ENCODE measurements at places on chromosomes 13 and 19. TPM values are rescaled to one million over a fixed set of nuclear protein-coding genes. Genes with fewer than 3 reads are reported as not detected.

PRR36 gene
- not detected for total RNA-seq

NOVA2 gene
- under 0.01 TPM for total RNA-seq

NLRP5 gene
- not detected for total RNA-seq

ZNF506 gene
- total RNA-seq = 9.3 TPM

KLK3 gene
- 0.09 TPM for total RNA-seq

CYSLTR2 gene
- not detected for total RNA-seq

CGB3 gene
- total RNA-seq = not detected

POLD1 gene
- total RNA-seq = 16.9 TPM

DACT3 gene
- total RNA-seq = 4.6 TPM

ZNF229 gene
- 18.0 TPM for total RNA-seq

SCGB2B2 gene
- total RNA-seq = 0.26 TPM
